HFFc6 (cell line): ENCODE measurements at places on chromosomes 12 and 14.

GRCh38 chr12:80745851-80746505 is 29.3 kb downstream of the MYF5 start:
- no peak for DNase-seq

- no peak for DNase-seq
Measured at GRCh38 chr12:28456934-28457710, 266.9 kb downstream of the CCDC91 start.

GRCh38 chr12:103301642-103302591 is 193.9 kb downstream of the C12orf42 start:
- no peak for DNase-seq

- peak; percentile 55 for DNase-seq
Measured at GRCh38 chr12:2535583-2536204, 259.1 kb upstream of the FKBP4 start.

DNA sequence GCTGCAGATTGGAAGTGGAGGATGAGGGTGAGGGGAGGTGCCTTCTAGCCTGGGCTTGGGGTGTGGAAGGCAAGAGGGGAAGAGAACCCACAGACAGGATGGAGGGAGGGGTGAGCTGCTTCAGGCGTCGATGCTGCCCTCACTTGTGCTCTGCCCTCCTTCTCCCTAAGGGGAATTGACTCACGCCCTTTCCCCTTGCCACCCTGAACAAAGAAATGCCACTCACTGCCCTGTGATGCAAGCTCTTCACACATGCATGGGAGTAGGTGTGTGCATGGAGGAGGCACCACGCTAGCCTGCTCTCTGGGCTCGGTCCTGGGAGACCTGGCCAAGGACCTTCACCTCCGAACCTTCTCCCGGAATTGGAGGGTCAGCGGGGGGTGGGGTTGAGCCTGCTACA is 35.7 kb upstream of the PRMT8 start:
- DNase-seq = no peak

GRCh38 chr14:59320361-59320760 is 131.9 kb downstream of the DAAM1 start:
- no peak for DNase-seq

- no peak for DNase-seq
Measured at GRCh38 chr14:91032248-91032647, 28.2 kb downstream of the RPS6KA5 start.

GRCh38 chr14:101194373-101195308 is 291.1 kb upstream of the RTL1 start:
- no peak for DNase-seq

DNA sequence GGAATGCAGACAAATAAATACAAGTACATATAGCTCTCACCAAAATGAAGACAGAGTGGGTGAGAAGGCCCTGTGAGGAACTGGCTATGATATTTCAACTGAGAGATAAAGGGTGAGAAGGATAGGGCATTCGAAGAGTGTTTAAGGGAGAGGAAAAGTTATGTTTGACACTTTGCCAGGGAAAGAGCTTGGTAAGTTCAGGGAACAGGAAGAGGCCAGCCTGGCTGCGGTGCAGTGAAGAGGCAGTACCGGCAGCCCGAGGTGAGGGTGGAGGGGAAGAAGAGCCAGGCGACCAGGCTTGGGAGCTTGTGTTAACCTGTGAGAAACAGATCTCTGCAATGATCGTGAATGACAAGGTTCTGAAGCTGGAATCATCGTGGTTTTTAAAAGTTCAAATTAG is 84.7 kb upstream of the RFX4 start:
- no peak for DNase-seq
